Hindlimb muscle (tissue), 1 donor: ENCODE measurements at places on chromosomes 5 and 9. TPM values are rescaled to one million over a fixed set of nuclear protein-coding genes. Genes with fewer than 3 reads are reported as not detected.
A peak's percentile ranks its signal among the peaks of the same experiment; 100 is the strongest.

DNA sequence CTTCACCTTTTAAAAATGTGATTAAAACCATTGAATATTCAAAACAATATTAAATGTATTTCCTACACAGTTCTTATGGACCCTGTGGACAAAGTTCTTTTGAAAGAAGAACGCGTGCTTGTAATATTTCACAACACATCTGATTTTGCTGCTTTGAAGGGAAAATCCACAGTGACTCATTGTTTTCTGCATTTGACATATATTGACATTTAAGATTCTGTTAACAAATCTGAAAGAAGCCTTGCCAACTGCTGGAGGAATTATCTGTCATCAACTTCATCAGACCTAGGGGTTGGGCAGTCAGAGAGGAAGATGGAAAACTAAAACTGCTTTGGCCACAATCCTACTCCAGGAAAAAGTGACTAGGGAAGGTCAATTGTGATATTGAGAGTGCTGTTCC is 56.9 kb upstream of the RASEF start:
- no peak for DNase-seq

DNA sequence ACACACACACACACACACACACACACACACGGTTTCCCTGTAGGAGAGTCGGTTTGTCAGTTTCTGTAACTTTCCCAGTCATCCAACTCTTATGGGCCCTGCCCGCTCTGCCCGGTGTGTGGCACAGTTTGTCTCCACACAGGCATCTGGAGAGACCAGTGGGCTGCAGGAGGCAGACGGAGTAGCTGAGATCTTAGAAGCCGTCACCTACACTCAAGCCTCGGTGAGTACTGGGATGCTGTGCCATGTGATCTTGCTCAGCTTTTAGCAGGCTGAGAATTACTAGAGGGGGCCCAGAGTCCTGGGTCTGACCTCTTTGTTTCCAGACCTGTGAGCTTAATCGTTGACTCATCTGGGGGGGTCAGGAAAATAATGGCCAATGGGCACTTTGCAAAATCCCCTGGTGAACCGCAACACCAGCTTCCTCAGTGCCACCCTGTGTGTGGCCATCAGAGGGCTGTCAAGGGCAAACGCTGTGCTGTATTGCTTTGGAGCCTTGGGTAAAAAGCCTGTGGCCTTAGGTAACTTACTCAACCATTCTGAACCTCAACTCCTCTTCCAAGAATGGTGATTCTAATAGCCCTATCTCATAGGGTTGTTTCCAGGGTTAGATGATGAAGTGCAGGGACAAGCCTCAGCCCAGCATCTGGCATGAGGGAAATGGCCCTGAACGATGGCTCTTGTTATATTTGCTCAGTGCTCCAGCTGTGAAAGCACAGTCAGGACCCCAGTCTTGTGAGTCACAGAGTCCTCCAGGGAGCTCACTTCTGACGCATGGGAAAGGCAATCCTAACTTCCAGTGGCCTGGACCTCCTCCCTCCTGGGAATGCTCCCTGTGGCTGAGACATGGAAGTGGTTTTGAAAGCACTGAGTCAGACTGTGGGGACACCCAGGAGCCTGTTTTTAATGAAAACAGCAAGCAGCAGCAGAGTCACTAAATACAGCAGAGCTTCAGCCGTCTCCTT is 45.6 kb downstream of the COL15A1 start:
- DNase-seq, result no peak

DNA sequence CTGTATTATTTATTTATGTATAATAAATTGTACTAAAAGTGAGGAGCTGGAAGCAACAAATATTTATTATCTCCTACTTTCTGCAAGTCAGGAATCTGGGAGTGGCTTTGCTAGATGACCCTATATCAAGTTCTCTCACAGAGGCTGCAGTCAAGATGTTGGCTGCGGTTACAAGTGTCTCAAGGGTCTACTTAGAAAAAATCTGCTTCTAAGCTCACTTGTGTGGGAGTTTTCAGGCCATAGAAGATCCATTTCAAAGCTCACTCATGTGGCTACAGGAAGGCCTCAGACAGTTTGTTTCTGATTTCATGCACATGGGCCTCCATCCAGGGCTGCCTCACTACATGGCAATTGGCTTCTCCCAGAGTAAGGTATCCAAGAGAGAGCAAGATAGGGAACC is 551.1 kb downstream of the CAAP1 start:
- DNase-seq, result no peak

DNA sequence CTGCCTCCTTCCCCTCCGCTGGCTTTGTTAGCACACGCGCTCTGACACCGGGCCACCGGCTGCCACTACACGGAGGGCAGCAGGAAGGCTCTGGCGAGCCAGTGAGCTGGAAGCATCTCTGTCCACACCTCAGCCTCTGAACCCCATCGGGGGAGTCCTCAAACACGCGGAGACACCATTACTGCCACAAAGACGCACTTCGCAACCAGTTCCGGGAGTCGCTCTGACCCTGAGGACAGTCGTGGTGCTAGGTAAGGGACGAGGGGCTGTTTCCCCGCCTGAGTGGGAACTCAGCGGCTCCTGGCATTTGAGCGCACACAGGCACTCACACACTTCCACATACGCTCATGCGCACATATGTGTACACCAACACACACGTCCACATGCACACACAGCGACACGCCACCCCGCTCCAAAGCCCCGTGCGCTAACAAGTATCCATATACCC is 160.0 kb downstream of the C9orf152 start:
- no peak for DNase-seq

DNA sequence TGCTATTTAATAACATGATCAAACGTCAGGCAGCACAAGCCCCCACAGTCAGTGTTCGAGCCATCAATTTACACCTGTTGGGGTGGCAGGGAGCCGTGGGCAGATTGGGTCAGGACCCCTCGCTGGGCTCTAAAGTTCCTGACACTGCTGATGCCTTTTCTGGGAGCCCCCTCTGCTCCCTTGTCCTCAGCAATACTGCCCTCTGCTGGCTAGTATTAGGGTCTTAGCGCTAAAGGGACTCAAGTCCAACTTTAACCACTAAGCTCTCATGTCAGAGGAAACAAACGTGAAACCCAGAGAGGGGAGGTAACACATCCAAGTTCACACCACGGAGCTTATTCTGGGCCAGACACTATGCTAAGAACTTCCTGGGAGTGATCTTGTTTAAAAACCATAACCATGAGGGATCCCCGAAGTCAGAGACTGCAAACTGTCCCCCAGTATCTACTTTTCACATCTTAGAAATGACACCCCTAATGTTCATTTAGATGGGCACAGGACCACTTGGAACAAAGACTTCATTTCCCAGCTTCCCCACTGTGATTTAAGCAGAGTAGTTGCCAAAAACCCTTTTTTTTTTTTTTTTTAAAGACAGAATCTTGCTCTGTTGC is 20.4 kb downstream of the ANKS6 start:
- no peak for DNase-seq

GRCh38 chr5:109421956-109422355 is 12.2 kb upstream of the PJA2 start:
- DNase-seq, result no peak

GRCh38 chr9:13962006-13962405 is 351.9 kb downstream of the NFIB start:
- DNase-seq, result peak; percentile 70

GRCh38 chr5:134345996-134346395 is 21.0 kb downstream of the CDKL3 start:
- DNase-seq, result no peak

- no peak for DNase-seq
Observed at GRCh38 chr9:119533504-119533903, 164.3 kb upstream of the BRINP1 start.

DNA sequence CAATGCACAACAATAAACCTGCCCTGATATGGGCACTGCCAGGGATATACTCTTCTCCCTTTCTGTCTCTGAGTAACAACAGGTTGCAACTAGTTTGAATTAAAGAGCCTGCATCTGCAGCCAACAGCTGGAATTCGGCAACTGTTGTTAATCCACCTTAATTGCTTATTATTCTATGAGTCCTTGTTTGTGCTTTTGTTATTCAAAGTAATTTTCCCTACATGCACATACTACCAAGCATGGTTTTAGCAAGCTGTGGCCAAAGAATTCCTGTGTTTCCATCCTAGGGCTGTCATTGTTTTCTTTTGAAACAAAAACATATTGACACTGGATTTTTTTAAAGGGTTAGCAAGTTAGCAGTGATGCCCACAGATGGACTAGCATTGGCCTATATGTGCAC is 171.5 kb downstream of the EFNA5 start:
- DNase-seq, result no peak

DNA sequence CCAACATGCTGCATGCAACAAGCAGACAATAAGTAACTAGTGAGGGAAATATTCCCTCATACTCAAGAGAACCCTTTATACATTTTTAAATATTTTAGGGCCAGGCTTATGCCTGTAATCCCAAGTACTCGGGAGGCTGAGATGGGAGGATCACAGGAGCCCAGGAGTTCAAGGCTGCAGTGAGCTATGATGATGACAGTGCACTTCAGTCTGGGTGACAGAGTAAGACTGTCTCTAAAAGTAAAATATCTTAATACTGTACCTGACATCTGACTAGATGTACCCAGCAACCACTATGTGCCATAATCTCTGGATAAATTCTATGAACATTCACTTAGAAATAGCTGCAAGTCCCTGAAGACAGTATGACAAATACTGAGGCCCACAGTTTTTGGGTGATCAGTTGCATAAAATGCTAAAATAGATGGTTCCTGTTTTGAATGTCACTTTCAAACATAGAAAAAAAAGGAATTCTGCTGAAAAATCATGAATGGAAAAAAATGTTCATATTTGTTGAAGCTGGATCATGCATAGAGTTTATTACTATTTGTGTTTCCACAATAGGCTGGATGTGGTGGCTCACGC is 2.0 kb upstream of the C5orf15 start:
- no peak for DNase-seq

Gene PCSK5
- 11.3 TPM for polyA plus RNA-seq

Gene MLLT3
- 75.7 TPM for polyA plus RNA-seq

Gene GPSM1
- 28.5 TPM for polyA plus RNA-seq

Gene NMUR2
- 0.22 TPM for polyA plus RNA-seq
